Fibroblast of skin of scalp (primary cell): ENCODE measurements at places on chromosomes 6 and 20.

DNA sequence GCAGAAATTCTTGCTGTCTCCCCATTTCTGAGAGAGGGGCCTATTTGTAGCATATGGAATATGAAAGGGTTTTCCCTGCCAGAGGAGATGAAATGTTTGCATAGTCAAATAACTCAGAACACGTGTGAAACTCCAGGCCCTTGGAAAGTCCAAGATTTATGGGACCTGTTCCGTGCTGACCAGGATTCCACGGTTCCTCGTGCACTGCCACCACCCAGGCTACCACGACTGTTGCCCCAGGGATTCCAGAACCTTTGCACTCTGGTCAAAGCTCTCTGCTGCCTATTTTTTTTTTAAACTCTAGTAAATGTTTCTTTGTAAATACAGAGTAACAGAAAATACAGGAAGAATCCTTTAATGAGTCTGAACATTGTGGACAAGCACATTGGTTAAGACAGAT, 35.0 kb downstream of the MYLK4 start:
- no peak for DNase-seq

- DNase-seq = no peak
These were observed 91.7 kb downstream of the COL21A1 start for GRCh38 chr6:56155634-56156141.

- no peak for DNase-seq
These were observed 176.7 kb downstream of the PTPRK start for GRCh38 chr6:128343706-128344105.

DNA sequence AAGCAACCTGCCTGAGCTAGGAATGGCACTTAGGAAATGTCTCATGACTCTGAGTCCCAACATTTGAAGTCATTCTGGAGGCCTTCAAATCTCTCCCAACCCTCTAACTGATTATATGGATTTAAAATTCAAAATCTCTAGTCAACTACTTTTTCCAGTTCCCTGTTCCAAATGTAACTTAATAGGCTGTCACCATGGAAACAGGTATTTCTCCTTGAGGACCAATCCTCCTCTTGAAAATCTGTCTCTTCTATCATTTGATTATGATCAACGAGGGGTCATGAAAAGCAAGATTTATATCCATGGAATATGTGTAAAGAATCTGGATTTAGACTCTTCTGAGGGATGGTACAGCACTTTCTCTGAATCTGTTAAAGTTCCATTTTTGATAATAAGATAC, 127.3 kb upstream of the DTNBP1 start:
- no peak for DNase-seq

GRCh38 chr6:79676785-79677736, 45.9 kb downstream of the SH3BGRL2 start:
- DNase-seq = no peak

DNA sequence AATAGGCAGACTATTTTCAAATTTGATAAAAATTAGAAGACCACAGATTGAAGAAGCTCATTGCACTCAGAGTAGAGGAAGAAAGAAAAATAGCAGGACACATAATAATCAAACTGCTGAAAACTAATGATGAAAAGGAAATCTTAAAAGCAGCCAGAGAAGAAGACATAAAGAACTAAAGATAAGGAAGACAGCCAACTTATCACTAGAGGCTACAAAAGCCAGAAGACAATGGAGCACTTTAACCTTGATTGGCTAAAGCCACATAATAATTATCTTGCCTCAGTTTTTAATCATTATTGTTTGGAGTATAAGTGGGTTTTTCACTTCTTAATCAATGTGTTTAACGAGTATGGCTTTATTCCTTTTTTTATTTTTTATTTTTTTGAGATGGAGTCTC, 397.6 kb downstream of the RNF144B start:
- no peak for DNase-seq

GRCh38 chr6:39425346-39426072, 103.0 kb upstream of the KCNK16 start:
- no peak for DNase-seq

DNA sequence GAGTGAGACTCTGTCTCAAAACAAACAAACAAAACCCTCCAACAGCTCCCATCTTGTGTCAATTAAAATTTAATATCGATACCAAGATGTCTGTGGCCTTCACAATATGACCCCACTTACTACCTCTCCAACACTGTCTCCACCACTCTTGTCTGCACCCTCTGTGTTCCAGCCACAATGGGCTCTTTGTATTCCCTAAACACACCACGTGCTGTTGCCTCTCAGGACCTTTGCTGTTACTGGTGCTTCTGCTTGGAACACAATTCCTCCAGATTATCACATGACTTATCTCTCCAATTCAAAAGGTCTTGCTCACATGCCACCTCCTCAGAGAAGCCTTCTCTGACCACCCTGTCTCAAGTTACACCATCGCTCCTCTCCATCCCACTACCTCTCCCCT, 6.0 kb upstream of the HCK start:
- DNase-seq = no peak

- DNase-seq = peak; percentile 50
These were observed 54.6 kb upstream of the UBR2 start for GRCh38 chr6:42509256-42509655.
